Stimulated activated CD4-positive, alpha-beta T cell treated with anti-CD3 and anti-CD28 coated beads, Interleukin-15, amount 100 ng/mL, for 24 hours (primary cell): ENCODE measurements at places on chromosomes 7 and 10.
A peak's percentile ranks its signal among the peaks of the same experiment; 100 is the strongest.

GRCh38 chr7:155497149-155497901, 39.4 kb downstream of the EN2 start:
- no peak for DNase-seq

- DNase-seq, result no peak
Observed at GRCh38 chr10:61298194-61298593, 155.0 kb downstream of the TMEM26 start.

GRCh38 chr10:69045441-69046300, 42.2 kb upstream of the SRGN start:
- peak; percentile 43 for DNase-seq

- no peak for DNase-seq
Observed at GRCh38 chr7:37259319-37259821, 189.3 kb downstream of the ELMO1 start.

DNA sequence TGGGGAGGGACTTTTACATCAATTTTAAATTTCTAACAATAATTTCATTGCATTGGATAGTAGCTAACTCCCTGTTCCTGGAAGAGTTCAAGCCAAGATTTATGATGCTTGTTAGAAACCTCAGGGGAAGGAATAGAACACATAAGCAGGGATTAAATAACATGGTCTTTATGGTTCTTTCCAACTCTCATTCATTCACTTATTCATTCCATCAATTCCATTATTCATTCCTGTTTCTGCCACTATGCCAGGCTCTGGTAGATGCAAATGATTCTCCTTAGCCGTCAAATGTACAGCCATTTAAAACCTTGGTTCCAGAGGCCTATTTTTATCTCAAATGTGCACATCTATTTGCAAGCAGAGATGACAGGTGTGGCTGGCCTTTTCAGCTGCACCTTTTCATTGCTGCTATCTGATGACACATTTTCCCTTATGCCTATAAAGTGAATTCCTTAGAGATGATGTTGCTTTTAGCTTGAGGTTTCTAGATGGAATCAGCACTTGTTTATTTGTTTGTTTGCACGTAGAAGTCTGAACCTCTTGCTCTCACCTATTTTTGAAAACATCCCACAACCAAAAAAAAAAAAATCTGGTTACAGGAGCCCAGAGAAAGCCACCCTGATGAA, 205.7 kb upstream of the IGFBP3 start:
- no peak for DNase-seq

DNA sequence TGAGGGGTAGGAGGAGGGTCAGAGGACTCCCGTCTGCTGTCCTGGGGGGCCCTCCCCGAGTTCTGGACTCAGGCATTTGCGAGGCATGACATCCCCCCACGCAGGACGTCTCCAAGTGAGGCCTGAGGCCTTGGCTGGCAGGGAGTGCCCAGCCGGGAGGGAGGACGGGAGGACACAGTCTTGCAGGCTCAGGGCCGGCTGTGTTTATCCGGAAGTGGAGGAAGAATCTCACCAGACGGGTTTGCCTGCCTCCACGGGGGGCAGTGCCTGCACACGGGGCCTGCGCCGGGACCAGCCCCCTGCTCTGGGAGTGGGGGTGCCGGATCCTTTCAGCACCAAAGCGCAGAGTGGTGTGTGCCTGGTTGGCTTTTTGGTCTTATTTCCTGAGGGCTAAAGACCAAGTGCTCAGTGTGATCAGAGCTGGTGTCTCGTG, 10.9 kb downstream of the PWWP2B start:
- DNase-seq, result no peak

- no peak for DNase-seq
Observed at GRCh38 chr7:20350996-20351692, 20.4 kb downstream of the ITGB8 start.

GRCh38 chr7:104136981-104137380, 70.8 kb downstream of the ORC5 start:
- DNase-seq, result no peak

- no peak for DNase-seq
Observed at GRCh38 chr10:33507662-33508425, 173.4 kb upstream of the NRP1 start.

GRCh38 chr10:76469675-76470074, 1038.3 kb downstream of the LRMDA start:
- no peak for DNase-seq

DNA sequence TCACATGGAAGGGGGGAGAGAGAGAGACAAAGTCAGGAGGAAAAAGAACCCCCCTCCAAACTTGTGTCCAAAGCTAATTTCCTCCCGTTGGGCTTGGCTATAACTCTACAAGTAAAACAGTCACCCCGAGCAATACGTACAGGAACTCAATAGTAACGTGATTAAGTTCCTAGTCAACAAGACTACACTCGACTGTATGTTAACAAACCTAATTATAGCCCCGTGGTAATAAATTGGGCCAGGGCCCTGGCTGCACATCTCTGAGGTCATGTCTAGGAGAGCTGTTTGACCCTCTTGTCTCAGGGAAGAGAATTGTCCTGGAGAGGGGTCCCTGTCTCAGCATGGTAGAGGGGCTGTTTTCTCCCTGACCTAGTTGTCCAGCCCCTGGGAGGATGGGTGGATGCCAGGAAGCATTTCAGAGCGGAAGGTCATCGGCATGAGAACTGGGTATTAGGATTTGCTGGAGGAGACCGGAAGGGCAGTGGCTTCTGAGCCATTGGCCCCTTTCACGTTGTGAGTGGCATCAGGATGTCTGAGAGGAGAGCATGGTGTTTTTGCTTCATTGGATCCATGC, 60.2 kb upstream of the COMTD1 start:
- no peak for DNase-seq

- DNase-seq, result no peak
Observed at GRCh38 chr7:15554744-15555143, 7.1 kb downstream of the AGMO start.

- DNase-seq, result no peak
Observed at GRCh38 chr10:71804077-71804476, 30.8 kb upstream of the VSIR start.

DNA sequence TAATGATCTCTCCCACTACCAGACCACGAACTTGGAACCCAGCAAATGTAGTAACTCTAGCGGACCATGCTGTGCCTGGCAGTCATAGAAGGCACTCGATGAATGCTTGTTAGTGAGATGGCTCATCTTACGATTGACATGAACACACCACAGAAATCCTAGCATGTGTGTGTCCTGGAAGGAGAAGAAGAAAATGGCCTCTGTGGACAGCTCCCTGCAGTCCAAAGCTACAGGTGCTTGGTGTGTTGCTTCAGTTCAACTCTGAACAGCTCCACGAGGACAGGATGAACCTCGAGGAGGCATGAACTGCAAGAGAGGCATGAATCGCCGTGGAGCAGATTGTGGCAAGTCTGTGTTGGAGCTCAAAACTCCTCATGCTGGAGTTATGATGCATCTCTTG, 93.5 kb downstream of the KLF6 start:
- no peak for DNase-seq

DNA sequence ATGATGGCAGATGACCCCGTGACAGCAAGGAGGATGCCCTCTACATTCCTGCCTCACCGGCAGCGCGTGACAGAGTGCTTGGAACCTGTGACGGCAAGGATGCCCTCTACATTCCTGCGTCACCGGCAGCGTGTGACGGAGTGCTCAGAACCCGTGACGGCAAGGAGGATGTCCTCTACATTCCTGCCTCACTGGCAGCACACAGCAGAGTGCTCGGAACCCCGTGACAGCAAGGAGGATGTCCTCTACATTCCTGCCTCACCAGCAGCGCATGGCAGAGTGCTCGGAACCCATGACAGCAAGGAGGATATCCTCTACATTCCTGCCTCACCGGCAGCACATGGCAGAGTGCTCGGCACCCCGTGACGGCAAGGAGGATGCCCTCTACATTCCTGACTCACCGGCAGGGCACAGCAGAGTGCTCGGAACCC, 231.0 kb downstream of the DIP2C start:
- no peak for DNase-seq

DNA sequence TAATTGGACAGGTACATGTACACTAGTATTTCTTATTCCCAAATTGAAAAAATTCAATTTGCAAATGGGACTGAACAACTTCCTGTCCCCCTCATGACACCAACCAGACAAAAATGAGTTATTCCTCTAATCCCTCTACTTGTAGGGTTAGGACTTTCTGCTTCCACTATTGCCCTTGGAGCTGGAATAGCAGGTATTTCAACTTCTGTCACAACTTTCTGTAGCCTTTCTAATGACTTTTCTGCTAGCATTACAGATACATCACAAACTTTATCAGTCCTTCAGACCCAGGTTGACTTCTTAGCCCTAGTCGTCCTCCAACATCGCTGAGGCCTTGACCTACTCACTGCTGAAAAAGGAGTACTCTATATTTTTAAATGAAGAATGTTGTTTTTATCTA, 6.4 kb downstream of the CYP3A7 start:
- DNase-seq, result no peak

DNA sequence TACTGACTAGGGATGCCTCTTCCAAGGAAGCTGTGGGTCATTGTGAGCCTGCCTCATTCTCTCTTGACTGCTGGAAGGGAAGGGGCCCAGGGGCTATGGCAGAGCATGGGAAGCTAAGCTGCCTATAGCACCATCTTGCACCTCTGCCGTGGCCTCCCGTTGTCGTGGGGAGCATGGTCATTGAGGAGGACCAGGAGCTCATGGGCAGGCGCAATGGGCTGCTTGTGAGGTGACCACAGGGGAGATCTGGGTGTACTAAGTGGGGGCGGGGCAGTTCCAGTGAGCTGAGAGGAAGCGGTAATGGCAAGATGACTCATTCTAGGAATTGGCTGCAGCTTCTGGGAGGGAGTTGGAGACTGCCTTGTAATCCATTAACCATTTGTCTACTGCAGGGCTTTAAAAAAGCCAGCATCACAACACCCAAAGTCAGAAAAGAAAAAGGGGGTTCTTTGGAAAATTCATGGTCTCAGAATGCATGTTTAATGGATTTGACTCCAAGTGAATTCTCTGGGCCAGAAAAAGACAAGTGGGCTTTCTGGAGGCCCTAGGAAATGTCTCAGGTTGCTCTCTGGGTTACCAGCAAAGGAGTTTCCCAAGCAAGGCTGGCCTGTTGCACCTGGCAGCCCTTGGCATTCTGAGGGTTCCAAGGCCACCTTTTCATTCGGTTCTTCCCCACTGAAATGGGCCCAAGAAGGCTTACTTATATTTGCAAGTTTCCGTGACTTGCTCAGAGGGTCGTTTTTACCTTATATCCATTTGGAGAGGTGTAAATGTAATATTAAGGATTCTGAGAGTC, 3.6 kb downstream of the DUSP5 start:
- DNase-seq, result peak; percentile 80

DNA sequence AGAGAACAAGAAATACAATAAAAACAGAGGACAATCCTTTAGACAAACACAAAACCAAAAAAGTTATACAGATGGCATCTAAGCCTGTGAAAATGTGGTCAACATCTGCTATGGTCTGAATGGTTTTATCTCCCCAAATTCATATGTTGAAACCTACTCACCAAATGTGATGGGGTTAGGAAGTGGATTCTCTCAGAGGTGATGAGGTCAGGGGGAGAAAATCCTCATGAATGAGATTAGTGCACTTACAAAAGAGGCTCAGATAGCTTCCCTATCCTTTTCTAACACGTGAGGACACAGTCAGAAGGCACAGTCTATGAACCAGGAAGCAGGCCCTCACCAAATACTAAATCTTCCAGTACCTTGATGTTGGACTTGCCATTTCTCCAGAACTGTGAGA, 147.8 kb upstream of the GPR22 start:
- no peak for DNase-seq

DNA sequence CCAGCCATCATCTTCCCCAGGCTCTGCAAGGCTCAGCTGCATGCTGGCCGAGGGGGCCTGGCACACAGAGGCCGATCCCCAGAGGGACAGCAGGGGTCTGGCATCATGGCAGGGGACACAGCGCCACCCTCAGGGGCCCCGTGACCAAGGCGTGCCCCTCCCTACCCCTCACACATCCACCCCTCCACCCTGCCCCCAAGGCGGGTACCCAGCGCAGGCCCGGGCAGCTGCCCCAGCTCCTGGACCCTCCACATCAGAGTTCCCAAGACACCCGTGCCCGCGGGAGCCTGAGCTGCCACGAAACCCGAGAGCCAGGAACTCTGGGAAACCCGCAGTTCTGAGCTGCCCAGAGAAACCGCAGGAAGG, 46.5 kb upstream of the TNRC18 start:
- no peak for DNase-seq

DNA sequence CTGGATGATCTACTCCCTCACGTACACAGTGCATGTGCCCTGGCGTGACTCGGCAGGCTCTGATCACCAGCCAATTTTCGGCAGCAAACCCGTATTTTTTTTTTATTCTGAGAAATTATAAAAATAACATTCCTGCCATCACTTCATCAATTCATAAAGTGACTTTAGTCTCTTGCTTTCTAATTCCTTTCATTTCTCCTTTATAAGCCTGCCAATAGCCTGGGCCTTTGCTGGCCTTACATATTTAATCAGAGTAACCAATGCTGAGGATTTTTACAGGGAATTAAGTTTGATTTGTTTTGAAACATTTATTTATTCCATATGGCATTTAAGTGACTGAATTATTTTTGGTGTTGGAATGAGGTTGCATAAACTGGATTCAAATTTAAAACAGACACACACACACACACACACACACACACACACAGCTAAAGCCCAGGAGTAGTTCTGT, 140.8 kb downstream of the ETV1 start:
- no peak for DNase-seq

GRCh38 chr10:19546224-19546623, 270.0 kb upstream of the PLXDC2 start:
- DNase-seq, result no peak

- DNase-seq, result no peak
Observed at GRCh38 chr7:84317536-84317935, 122.9 kb upstream of the SEMA3A start.

DNA sequence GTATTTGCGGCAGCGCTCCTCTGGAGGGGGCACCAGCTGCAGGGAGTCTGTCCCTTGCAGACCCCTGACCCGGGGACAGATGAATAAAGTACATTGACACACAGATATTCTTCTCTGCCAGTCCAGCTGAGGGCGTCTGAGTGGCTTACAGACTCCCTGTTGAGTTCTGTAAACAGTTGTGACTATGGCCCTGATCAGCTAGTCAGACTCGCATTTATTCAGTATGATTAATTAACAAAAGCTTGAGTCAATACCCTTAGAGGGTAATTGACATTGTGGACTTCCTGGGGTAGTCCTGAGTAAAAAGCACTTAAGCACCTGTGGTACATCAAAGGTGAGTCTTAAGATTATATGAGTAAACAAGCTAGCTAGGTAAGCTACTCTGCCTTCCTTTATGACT, 21.0 kb downstream of the ANKRD30A start:
- DNase-seq, result no peak

- no peak for DNase-seq
Observed at GRCh38 chr7:158536871-158537515, 50.6 kb downstream of the PTPRN2 start.

GRCh38 chr7:102985176-102985783, 72.5 kb downstream of the LRRC17 start:
- DNase-seq, result no peak

- DNase-seq, result no peak
Observed at GRCh38 chr10:124557648-124558338, 96.2 kb downstream of the LHPP start.
